ENCODE measurements at places on chromosomes 1 and 21. TPM values are rescaled to one million over a fixed set of nuclear protein-coding genes. Genes with fewer than 3 reads are reported as not detected.

GRCh38 chr1:232057217-232057895, 430.8 kb downstream of the DISC1 start:
- DNase-seq = no peak

- DNase-seq = no peak
Measured at GRCh38 chr1:215002471-215002870, 80.1 kb upstream of the KCNK2 start.

The ALG14 gene
- 2.2 TPM for total RNA-seq

- no peak for DNase-seq
Measured at GRCh38 chr1:226401355-226402303, 6.3 kb downstream of the PARP1 start.

The TMCO4 gene
- total RNA-seq = 11.4 TPM

DNA sequence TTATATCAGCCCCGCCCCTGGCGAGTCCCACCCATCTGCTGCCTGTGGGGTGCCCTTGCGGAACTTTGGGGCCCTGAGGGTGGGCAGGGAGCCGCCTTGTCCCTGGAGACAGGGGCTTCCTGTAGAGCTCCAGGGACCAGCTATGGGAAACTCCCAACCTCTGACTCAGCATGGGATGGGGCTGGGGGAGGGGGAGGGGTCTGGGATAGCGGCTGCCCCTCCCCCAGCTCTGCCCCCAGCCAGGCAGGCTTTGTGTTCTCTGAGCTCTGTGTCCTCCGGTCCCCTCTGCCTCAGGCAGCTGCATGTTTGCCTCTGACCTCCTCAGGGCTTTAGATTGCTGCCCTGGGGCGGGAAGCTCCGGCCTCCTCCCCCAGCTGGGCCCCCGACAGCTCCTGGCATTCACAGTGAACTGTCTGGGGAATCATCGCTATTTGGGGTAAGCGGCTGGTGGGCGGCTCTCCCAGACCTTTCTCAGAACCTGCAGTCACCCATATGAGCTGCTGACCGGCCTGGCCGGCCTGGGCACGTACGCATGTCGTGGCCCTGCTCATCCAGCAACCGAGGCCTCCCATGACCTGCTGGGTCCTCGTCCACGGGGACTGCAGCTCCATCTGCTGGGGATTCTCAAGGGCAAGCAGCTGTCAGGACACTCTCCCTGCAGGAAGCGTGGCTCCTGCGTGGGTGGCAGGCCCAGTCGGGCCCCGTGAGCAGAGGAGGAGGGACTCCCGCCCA, 17.1 kb downstream of the ARHGEF16 start:
- peak; percentile 65 for DNase-seq

The FNDC5 gene
- 0.88 TPM for total RNA-seq

- DNase-seq = no peak
Measured at GRCh38 chr1:3688356-3689137, 36.2 kb downstream of the TP73 start.

The PPIH gene
- total RNA-seq = 22.6 TPM
